Panc1 (cell line): ENCODE measurements at places on chromosomes 11 and 22. TPM values are rescaled to one million over a fixed set of nuclear protein-coding genes. Genes with fewer than 3 reads are reported as not detected.

DNA sequence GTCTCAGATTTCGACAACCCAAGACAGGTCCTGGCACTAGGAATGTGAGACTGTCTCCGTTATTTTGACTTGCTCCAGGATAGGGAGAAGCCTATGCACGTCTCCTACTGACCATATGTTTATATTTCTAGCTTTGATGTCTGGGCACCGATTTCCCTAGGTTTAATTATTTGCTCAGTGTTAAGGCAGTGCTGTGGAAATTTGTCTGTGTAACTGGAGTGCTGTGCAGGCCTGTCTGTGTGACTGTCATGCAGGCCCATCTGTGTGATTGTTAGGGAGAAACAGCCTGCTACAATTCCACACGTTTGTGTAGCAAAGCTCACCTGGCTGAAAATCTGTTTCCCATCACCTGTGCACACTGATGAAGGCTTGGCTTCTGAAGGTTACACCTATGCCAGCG is 29.6 kb upstream of the HSPA8 start:
- H3K27ac ChIP-seq: no peak overlapping the region
- H3K27me3 ChIP-seq: no peaks in the 10 kb centered on the region
- H3K36me3 ChIP-seq: no peaks in the 10 kb centered on the region
- H3K4me3 ChIP-seq: no peak overlapping the region

- H3K27me3 ChIP-seq: no peaks in the 10 kb centered on the region
- no peak for DNase-seq
- H3K27ac ChIP-seq: no peak overlapping the region
- no peak overlapping the region for H3K4me3 ChIP-seq
- no peaks in the 10 kb centered on the region for H3K4me1 ChIP-seq
- no peaks in the 10 kb centered on the region for H3K36me3 ChIP-seq
Observed at GRCh38 chr22:30861131-30861530, 107.4 kb downstream of the MORC2 start.

- H3K27me3 ChIP-seq: no peaks in the 10 kb centered on the region
- H3K27ac ChIP-seq: no peak within 1 kb of the TSS
Observed at GRCh38 chr11:89177691-89178231, at the start of gene TYR. TSS of gene TYR (plus strand) at chr11:89177875. CDS start at chr11:89177954, 79 bp downstream.

- H3K36me3 ChIP-seq: no peaks in the 10 kb centered on the region
- H3K4me3 ChIP-seq: no peak overlapping the region
- H3K27ac ChIP-seq: peak overlapping the region; percentile 36; the same call in 1 of the 2 replicates
- DNase-seq: no peak
- H3K4me1 ChIP-seq: peaks cover 24% of the 10 kb centered on the region
Observed at GRCh38 chr11:62401811-62402210, 17.0 kb upstream of the SCGB1A1 start.

DNA sequence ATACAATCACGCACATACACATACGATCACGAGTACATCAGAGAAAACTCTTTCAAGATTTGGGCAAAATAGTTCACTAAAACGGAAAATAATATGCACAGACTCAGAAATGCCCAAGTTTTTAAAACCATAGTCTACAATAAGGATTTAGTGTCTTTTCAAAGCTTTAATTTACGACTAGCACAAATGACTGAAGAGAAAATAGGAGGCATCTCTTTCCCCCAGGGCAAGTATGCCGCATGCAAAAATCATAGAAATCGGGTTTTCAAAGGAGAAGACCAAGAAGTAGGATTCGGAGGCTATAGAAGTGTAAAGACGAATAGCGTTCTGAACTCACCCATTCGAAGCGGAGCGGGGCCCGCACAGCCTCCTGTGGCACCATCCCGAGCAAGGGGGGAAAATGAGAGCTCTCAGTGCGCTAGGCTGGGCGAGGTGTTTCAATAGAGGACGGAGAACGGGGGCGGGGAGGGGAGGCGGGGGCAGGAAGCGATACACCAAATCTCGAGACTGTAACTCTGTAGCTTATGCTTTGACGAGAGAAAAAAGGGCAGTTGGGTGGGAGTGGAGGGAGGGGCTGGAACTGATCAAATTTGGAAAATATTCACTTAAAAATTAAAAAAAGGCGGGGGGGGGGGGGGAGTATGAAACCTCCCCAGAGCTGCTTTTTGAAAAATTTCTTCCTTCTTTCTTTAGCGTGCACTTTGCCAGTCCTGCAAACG is 15.8 kb downstream of the BLID start:
- no peak for DNase-seq
- H3K27me3 ChIP-seq: no peaks in the 10 kb centered on the region
- H3K4me3 ChIP-seq: peak overlapping the region; percentile 43
- H3K4me1 ChIP-seq: peaks cover 3% of the 10 kb centered on the region
- H3K27ac ChIP-seq: peak overlapping the region; percentile 84
- H3K36me3 ChIP-seq: no peaks in the 10 kb centered on the region

DNA sequence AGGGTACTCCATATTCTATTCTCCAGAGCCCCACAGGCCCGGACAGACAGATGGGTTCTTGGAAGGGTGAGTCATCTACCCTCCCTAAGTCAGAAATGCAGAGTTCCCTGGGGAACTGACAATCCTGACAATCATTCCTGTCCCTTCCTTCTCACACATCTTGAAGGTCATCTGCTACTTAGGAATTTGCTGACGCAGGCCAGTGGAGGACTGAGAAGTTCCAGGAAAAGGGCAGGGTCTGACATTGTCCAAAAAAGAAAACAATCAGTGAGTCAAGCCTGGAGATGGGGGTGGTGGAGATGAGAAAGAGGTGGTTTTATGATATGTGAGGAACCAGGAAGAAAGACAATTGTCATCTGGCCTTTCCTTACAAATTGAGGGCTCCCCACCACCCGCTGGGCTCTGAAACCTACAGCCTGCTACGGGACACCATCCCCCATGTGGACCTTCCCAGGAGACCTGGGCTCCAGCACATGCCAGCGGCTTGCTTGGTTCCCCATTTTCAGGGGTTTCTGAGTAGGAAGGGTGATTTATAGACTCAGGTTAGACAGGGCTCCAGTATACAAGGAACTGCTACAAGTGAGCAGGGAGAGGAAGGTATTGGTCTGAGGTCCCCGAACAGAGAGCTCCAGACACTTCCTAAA is 12.9 kb downstream of the CD59 start:
- no peak overlapping the region for H3K4me3 ChIP-seq
- peaks cover 9% of the 10 kb centered on the region; the same call in 1 of the 2 replicates for H3K36me3 ChIP-seq
- H3K27me3 ChIP-seq: no peaks in the 10 kb centered on the region

DNA sequence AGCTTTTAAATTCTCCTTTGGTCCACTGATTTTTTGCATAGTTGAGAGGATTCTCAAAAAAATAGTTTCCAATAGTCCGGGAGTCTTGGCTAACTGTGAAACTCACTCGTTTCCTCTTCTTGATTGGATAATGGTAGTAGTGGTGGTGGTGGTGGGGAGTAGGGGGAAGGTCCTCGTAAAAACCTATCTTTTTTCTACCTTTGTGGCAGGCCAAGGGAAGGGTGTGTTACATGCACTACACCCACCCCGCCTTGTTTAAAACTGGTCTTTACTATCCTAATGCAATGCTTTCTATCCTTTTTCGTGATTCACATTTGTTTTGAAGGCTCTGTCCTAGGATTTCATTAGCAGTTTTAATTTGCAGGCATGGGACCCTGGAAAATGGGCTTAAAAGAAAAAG is 4.8 kb downstream of the TEAD1 start:
- peaks cover 74% of the 10 kb centered on the region for H3K4me1 ChIP-seq
- DNase-seq: no peak
- no peaks in the 10 kb centered on the region for H3K27me3 ChIP-seq
- peak overlapping the region; percentile 77; the same call in 1 of the 2 replicates for H3K27ac ChIP-seq
- no peak overlapping the region for H3K4me3 ChIP-seq

DNA sequence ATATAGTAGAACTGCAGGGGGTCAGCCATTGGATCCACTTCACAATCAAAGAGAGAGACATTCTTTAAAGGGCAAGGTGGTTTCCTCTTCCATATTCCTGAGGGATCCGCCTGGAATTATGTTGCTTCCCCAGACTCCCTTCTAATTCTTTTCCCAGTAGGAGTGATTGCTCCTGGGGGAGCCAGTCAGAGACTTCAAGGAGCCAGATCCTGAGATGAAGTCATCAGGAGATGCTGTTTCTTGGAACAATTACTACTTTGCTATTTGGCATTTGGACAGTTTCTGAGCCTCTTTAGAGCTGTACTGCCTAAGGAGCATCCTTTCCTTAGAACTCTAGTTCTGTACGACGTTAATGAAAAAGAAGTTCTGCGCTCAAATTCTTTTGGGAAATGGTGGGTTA is 1.9 kb upstream of the OR9Q2 start:
- DNase-seq: no peak
- H3K36me3 ChIP-seq: no peaks in the 10 kb centered on the region
- no peaks in the 10 kb centered on the region for H3K4me1 ChIP-seq
- no peaks in the 10 kb centered on the region for H3K27me3 ChIP-seq
- H3K4me3 ChIP-seq: no peak overlapping the region
- H3K27ac ChIP-seq: no peak overlapping the region

DNA sequence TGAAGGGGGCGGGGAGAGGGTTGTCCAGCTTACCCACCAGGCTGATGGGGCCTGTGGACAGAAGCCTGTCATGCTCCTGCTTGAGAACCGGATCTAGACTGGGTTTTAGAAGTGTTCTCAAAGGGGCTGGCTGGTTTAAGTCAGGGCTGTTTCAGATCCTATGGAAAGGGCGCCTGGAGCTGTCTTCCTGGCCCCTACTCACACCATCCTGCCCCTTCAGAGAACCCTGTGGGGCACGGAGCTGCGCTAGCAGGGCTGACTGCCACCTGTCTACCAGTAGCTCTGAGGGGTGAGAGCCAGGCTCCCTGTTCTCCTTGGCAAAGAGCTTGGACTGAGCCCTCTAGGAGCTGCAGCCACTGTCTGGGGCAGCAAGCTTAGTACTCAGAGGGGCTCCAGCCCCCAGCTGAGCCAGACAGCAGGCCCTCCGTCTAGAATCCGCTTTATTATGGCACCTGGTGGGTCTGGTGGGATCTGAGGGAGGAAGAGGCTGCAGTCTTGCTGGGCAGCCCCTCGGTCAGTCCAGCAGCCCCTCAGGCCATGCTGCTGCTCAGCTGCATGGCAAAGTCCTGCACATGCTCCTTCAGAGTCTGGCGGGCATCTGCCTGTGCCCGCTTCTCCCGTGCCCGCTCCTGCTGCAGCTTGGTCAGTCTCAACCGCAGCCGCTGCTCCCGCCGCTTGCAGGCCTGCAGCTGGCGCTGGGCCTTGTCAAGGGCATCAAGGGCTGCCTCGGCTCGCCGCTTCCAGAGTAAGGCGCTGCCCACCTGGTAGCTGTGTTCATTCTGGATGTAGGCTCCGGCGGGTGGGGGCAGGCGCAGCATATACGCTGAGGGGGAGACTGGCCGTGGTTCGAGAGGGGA is 2.3 kb downstream of the THAP7 start:
- H3K4me3 ChIP-seq: no peak overlapping the region
- H3K4me1 ChIP-seq: peaks cover 9% of the 10 kb centered on the region
- no peaks in the 10 kb centered on the region for H3K27me3 ChIP-seq
- no peak overlapping the region for H3K27ac ChIP-seq

- H3K4me1 ChIP-seq: no peaks in the 10 kb centered on the region
- H3K4me3 ChIP-seq: no peak overlapping the region
- H3K36me3 ChIP-seq: no peaks in the 10 kb centered on the region
- no peak overlapping the region for H3K27ac ChIP-seq
- H3K27me3 ChIP-seq: no peaks in the 10 kb centered on the region
Observed at GRCh38 chr22:27784120-27784475, 17.5 kb downstream of the MN1 start.

DNA sequence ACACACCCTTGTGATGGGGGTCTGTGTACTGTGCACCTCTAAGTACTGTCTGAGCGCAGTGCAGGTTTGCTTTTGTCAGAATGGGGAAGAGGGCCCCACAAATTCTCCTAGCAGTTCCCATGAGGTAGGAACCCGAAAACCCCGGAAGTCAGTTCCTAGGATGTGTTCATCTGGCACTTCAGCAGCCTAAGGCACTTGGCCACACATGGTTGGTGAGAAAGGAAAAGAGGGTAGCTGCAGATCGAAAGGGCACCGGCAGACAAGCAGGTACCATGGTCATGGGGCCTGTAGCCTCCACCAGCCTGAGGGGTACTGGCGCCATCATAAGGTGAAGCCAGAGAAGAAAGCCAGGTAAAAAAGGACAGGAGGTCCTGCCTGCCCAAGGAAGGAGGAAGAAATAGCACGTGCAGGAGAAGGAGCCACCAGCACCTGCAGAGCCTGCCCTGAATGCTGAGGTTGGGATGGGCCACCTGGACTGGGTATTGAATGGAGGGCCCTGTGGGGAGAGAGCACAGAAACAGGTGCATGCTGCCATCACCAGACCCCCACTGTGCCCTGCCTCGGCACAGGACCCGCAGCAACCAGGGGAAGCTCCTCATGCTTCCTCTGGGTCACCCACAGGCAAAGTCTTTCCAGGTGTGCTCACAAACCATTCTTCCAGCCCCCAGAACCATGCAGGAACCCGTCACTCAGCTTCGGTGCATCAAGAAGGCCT is 8.1 kb upstream of the CASTOR1 start:
- H3K4me3 ChIP-seq: no peak overlapping the region
- no peak overlapping the region for H3K27ac ChIP-seq
- no peaks in the 10 kb centered on the region for H3K4me1 ChIP-seq
- H3K36me3 ChIP-seq: no peaks in the 10 kb centered on the region

- DNase-seq: no peak
- H3K4me3 ChIP-seq: no peak overlapping the region
- no peaks in the 10 kb centered on the region for H3K27me3 ChIP-seq
- no peaks in the 10 kb centered on the region for H3K36me3 ChIP-seq
- H3K27ac ChIP-seq: no peak overlapping the region
- no peaks in the 10 kb centered on the region for H3K4me1 ChIP-seq
Observed at GRCh38 chr11:26613759-26614158, 41.7 kb upstream of the MUC15 start.

DNA sequence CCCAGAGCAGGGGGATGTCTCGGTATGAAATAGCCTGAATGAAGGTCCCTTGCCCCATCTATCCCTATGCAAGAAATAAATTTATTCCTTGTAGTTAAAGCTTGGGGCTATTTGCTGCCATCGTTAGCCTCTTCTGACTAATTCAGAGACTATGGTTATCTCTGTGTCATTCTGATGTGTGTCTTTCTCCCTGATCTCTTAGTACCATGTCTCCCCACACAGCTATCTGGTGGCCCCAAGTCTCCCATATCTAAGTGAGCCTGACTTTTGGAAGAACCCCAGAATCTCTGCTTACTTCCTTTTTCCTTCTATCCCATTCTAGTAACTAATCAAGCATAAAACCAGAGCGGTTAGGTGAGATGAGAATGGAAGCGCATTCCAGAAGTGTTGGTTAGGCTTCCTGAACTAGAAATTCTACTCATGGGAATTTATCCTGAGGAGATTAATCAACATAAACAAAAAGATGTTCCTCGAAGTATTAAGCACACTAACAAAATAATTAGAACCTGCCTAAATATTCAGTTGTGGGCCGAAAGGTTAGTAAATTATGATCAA is 71.4 kb upstream of the BMAL1 start:
- no peak overlapping the region for H3K4me3 ChIP-seq
- H3K27ac ChIP-seq: no peak overlapping the region
- no peaks in the 10 kb centered on the region for H3K36me3 ChIP-seq
- no peaks in the 10 kb centered on the region for H3K4me1 ChIP-seq
- H3K27me3 ChIP-seq: no peaks in the 10 kb centered on the region
- no peak for DNase-seq

The PNPLA3 gene
- 4.9 TPM for total RNA-seq

The KRTAP5-1 gene
- not detected for total RNA-seq

The CRYBB3 gene
- 0.67 TPM for total RNA-seq

The MRGPRE gene
- total RNA-seq: 0.13 TPM

The NCF4 gene
- total RNA-seq: not detected

The UFD1 gene
- total RNA-seq: 82.8 TPM
